AG10803 (cell line): ENCODE measurements at places on chromosomes 6 and 20.

- no peak for DNase-seq
Measured at GRCh38 chr6:93407186-93407585, 12.2 kb downstream of the EPHA7 start.

- DNase-seq = no peak
Measured at GRCh38 chr20:45100563-45101245, at the start of gene KCNS1. Gene KCNS1 (minus strand): TSS chr20:45101127. CDS start chr20:45099236, 1,891 bp downstream.

DNA sequence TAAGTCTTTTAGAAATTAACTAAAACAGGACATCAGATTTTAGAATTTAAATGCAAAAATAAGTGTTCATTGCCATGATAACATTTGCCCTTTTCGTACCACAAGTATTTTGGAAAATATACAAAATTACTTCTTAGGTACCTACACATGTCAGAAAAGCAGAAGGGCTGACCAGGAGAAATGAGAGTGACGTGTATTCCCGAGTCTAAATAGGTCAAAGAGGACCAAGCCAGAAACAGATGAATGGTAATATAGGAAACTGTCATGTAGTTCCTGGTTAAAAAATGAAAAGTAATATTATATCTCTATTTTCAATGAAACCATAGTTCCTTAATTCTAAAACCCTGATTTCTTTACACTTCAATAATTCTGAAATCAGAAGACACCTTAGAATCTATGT lies 126.2 kb downstream of the IPCEF1 start:
- DNase-seq = no peak

GRCh38 chr6:150093397-150093796 lies 24.5 kb upstream of the ULBP3 start:
- no peak for DNase-seq

- DNase-seq = peak; percentile 66
Measured at GRCh38 chr6:155472886-155473285, 17.2 kb upstream of the NOX3 start.

DNA sequence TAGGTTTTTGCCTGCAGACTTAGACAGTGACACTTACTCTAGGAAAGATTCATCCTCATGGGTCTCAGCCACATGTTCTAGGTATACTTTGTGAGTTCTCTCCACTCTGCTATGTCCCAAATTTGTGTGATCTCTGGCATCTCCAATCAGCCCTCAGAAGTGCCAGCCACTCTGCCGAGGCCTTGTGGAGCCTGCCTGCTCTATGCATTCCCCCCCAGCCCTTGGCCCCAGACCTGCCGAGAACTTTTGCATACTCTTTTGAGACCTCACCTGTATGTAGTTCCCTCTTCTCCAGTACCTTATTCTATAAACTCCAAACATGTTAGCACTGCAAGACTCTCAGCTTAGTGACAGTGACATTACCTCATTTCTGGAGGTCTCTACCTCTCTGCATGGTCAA lies 2170.5 kb upstream of the DEFB115 start:
- no peak for DNase-seq

DNA sequence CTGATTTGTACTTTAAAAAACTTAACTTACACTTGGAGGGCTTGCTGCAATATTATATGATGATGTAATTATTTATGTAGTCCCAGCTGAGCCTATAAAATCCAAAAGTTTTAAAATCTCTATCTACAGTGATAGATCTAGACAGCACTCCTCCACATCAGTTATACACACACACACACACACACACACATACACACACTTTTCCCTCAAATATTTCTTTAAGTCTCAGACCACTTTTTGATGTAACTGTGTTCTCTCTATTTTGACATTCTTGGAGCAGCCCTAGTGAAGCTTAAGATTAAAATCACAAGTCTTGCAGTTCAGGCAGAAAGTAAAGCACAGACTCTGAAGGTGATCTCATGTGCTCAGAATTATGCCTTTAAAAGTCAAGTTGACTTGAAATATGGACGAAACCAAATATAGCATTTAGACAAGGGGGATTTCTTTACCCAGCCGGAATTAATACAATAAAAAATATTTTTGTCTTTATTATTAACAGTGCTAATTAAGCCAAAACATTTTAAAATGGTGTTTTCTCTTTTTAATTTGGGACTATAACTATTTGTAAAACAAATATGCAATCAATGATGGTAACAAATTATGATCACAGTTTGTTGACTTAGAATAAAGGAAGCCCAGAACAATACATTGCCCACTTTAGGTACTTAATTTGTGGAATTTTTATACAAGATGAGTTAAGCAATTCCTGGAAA lies 63.5 kb upstream of the TMEM30A start:
- no peak for DNase-seq

- DNase-seq = no peak
Measured at GRCh38 chr20:44196271-44196670, 9.3 kb upstream of the JPH2 start.

DNA sequence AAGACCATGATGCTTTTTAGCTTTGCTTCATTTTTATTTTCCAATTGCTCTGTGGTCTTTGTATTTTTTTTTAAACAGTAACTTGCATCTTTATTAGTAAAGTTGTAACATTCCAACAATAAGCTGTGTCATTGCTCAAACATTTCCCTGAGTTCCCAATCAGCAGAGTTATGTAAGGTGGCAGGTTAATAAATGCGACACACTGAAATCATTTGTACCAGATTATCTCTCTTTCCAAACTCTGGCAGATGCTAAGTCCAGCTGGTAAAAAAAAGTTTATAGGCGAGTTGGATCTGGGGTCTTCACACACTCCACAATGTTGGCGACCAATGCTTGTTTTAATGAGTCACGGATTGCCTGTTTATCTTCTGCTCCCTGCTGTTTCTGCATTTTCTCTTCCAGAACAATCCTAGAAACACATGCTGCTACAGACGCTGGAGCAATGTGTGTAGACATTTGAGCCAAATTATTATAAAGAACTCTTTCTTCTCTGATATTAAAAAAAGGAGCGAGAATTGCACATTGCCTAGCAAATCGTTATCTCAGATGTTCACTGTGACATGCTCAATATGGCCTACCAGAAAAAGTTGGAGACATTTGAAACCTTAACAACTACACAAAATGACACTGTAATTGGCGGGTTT lies 113.6 kb upstream of the IFNGR1 start:
- DNase-seq = peak; percentile 65

GRCh38 chr6:168529214-168529613 lies 88.2 kb downstream of the SMOC2 start:
- no peak for DNase-seq

- peak; percentile 55 for DNase-seq
Measured at GRCh38 chr20:50464026-50464724, 46.0 kb upstream of the PTPN1 start.

DNA sequence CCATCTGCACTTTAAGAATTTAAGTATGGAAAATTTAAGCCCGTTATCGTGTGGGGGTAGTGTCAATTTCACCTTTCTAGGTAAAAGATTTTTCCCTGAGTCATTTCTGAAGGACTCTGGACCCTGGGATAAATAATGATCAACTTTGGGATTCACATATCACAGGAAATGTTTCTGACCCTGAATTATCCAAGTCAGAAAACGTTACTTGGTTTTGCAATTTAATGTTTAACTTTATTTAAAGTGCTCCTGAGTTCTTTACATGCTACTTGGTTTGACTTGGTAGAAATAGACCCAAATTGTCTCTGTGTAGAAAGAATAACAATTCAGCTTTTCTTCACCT lies 1.5 kb upstream of the SLC17A3 start:
- no peak for DNase-seq

- DNase-seq = no peak
Measured at GRCh38 chr6:65004283-65004682, 702.7 kb downstream of the EYS start.

DNA sequence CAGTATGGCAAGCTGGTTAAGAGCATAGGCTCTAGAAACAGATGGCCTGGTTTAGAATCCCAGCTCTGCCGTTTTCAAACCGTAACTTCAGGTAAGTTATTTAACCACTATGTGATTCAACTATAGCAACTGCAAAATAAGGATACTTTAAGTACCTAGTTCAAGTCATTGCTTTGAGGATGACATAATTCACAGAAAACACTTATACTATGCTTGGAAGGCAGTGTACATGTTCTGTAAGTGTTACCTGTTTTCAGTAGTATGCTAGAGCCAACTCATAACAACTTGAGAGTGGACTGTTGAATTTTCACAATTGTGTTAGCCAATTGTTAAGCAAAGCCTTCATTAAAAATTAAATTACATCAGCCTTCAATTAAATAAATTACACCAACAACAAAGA lies 134.8 kb upstream of the BEND6 start:
- no peak for DNase-seq

DNA sequence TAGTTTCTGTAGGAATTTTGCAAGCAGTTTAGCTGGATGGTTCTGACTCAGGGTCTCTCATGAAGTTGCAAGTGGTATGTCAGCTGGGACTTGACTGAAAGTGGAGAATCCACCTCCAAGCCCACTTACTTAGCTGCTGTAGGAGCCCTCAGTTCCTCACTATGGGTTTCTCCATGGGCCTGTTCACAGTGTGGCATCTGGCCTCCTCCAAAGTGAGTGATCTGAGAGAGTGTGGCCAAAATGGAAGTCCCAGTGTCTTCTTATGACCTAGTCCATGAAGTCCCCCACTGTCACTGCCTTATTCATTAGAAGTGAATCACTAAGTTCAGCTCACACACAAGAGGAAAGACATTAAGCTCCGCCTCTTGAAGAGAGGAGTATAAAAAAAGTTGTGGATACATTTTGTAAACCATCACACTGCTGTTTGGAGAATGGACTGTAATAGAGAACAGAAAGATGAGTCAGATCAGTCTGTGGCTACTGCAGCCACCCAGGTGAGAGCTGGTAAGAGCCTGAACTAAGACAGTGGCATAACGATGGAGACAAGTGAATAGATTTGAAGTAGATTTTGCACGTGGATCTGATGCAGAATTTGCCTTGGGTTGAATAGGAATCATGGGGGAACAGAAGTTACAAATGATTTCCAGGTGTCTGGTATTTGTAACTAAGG lies 4.9 kb upstream of the NELFCD start:
- DNase-seq = no peak

DNA sequence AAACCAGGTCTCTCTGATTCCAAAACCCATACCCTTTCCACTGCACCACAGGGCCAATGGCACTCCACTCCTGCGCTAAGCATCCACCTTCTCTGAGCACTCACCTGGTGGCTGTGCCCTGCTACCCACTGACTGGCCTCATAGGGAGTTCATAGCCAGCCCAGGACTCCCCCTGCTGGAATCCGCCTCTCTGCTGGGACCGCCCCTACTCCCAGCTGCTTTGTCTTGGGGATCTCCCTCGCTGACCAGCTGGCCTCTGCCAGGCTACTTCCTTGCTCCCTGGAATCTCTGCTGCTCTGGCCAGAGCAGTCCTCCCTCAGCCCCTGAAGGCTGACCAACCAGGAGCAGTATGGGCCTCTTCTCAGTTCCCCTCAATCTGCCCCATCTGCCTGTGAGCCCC lies 129.7 kb downstream of the FAXC start:
- DNase-seq = no peak

- peak; percentile 9 for DNase-seq
Measured at GRCh38 chr6:138485005-138485545, 14.2 kb downstream of the NHSL1 start.

GRCh38 chr6:163793011-163793983 lies 378.8 kb downstream of the QKI start:
- DNase-seq = peak; percentile 64

GRCh38 chr6:130115036-130115435 lies 96.7 kb downstream of the L3MBTL3 start:
- no peak for DNase-seq

DNA sequence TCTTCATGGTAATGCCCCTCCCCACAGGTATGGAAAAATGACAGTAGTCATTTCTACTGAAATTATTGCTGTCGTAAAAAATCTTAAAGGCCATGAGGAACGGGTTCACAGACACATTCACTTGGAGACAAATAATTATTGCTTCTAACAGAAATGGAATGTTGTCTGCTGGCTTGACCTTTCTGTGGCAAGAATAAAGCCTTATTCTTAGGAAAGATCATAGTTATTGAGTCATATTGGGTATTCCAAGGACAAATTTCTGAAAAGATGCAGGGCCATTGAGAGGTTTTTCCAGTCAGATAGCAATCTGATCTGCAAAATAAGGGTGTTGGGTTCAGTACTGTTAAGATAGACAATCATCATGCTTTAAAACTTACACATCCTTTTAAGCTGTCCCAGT lies 29.2 kb downstream of the AKAP7 start:
- peak; percentile 40 for DNase-seq

GRCh38 chr6:151436300-151436699 lies 15.6 kb downstream of the RMND1 start:
- DNase-seq = no peak

DNA sequence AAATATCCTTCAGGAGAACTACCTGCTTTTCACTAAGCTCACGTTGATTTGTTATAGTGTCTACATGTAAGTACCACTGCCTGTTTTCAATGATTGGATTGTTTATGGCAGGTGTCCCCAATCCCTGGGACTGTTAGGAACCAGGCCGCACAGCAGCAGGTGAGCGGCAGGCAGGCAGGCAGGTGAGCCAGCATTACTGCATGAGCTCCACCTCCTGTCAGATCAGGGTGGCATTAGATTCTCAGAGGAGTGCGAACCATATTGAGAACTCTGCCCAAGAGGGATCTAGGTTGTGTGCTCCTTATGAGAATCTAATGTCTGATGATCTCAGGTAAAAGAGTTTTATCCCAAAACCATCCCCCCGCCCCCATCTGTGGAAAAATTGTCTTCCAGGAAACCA lies 303.3 kb downstream of the EYA4 start:
- DNase-seq = no peak

- no peak for DNase-seq
Measured at GRCh38 chr6:165566088-165566828, 96.8 kb downstream of the PDE10A start.

DNA sequence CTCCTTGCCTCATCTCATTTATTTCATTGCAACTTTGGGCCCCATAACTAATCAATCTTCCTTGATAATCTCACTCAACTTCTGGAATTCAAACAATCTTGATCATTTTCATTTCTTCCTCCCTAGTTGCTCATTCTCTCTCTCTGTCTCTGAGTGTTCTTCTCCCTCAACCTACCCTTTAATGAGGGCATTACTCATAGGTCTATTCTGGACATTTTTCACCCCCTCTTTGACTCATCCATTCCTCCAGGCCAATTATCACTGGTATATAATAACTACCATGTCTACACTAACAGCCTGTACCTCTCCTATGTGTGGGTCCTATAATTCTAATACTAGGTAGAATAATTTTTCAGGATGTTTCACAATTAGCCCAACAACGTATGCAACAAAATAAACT lies 78.8 kb downstream of the COL21A1 start:
- no peak for DNase-seq

GRCh38 chr6:89637960-89638319 lies 607 bp downstream of the LYRM2 start:
- no peak for DNase-seq

- DNase-seq = no peak
Measured at GRCh38 chr20:20413810-20414281, 45.9 kb downstream of the INSM1 start.

- DNase-seq = no peak
Measured at GRCh38 chr20:48489046-48489463, 338.7 kb downstream of the PREX1 start.

- DNase-seq = no peak
Measured at GRCh38 chr6:168313431-168314011, 6.1 kb downstream of the DACT2 start.

GRCh38 chr6:110809792-110810191 lies 5.5 kb downstream of the CDK19 start:
- DNase-seq = no peak

GRCh38 chr6:131062241-131063027 lies 611 bp downstream of the EPB41L2 start:
- no peak for DNase-seq

- DNase-seq = peak; percentile 67
Measured at GRCh38 chr6:43687437-43688347, at the start of gene MRPS18A. Gene MRPS18A (minus strand): TSS chr6:43687791. CDS start chr6:43687779, 12 bp downstream.

- no peak for DNase-seq
Measured at GRCh38 chr6:100430962-100431361, 33.8 kb downstream of the SIM1 start.

- DNase-seq = peak; percentile 45
Measured at GRCh38 chr6:154276810-154277628, 79.6 kb downstream of the IPCEF1 start.
